Putamen (tissue), 1 donor: ENCODE measurements at places on chromosomes 11 and 22.

DNA sequence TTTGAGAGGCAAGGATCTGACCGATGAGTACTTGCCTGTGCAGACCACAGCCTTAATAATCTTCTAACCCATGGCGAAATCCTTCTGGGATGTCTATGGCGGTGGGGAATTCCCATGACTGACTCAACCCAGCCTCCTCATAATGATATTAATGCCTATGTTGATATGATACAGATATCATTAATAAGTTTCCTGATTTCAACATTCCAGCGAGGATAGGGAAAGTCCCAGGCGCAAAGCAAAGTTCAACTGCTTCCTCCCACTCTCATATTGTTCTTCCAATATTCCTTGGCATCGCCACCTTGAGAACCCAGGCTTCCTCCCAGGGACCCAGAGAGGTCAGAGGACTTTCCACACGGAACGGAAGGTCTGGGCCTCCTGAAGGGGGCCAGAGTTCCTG lies 110.3 kb upstream of the TMEM45B start:
- no peak for DNase-seq

GRCh38 chr22:40668611-40669411 lies 10.5 kb upstream of the MCHR1 start:
- DNase-seq, result no peak

GRCh38 chr11:85379066-85379465 lies 248.1 kb downstream of the DLG2 start:
- no peak for DNase-seq

DNA sequence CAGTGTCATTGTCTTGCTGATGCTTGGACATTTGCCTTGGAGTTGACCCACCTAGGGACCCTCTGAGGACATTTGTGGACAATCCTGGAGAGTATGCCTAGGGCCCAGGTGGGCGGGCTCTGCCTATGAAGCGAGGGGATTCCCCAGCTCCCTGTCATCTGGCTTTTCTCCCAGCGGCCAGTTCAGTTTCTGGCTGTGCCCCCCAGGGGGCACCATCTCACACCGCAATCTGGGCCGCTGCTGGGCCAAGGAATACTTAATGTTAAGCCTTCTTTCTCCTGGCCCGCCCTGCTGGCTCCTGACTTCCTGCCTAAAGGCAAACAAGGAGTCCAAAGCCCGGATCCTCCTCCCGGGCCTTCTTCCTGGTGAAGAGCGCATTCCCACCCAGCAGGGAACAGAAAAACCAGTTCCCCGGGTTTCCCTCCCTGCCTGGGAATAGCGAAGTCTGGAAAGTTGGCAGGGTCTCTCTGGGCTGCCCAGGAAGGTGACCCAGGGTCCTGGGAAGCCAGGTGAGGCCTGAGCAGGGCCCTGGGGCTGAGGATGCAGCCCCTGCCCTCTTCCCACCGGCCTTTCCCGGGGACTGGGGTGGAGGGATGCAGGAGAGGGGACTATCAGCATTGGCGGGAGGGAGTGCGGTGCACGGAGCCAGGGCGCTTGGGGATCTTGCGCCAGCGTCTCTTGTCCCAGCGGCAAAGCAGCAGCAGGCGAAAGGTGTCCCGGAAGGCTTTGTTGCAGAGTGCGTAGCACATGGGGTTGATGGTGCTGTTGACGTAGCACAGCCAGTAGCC lies 11.9 kb downstream of the CHRM1 start:
- no peak for DNase-seq

- no peak for DNase-seq
Observed at GRCh38 chr11:57460758-57461749, 726 bp downstream of the RTN4RL2 start.
